ENCODE measurements at places on chromosomes 3 and 15. TPM values are rescaled to one million over a fixed set of nuclear protein-coding genes. Genes with fewer than 3 reads are reported as not detected.

Gene ANKRD63
- not detected for total RNA-seq

Gene DNAJA4
- not detected for total RNA-seq

Gene C15orf39
- 1.2 TPM for total RNA-seq

Gene ZNF80
- not detected for total RNA-seq

DNA sequence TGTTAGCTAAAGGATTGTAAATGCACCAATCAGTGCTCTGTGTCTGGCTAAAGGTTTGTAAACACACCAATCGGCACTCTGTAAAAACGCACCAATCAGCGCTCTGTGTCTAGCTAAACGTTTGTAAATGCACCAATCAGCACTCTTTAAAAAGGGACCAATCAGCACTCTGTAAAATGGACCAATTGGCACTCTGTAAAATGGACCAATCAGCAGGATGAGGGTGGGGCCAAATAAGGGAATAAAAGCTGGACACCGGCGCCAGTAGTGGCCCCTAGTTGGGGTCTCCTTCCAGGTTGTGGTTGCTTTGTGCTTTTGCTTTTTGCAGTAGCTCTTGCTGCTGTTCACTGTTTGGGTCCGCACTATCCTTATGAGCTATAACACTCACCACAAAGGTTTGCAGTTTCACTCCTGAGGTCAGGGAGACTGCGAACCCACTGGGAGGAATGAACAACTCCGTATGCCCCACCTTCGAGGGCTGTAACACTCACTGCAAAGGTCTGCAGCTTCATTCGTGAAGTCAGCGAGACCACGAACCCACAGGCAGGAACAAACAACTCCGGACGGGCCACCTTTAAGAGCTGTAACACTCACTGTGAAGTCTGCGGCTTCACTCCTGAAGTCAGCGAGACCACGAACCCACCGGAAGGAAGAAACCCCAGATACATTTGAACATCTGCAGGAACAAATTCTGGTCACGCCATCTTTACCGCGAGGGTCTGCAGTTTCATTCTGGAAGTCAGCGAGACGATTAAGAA lies 1.1 kb upstream of the SUCLG2 start:
- H3K27me3 ChIP-seq: no peaks in the 10 kb centered on the region
- H3K4me3 ChIP-seq: no peak overlapping the region
- no peaks in the 10 kb centered on the region for H3K36me3 ChIP-seq
- H3K4me1 ChIP-seq: peaks cover 12% of the 10 kb centered on the region

- no peaks in the 10 kb centered on the region for H3K36me3 ChIP-seq
- peaks cover 4% of the 10 kb centered on the region for H3K4me1 ChIP-seq
- H3K4me3 ChIP-seq: no peak within 1 kb of the TSS
- no peak within 1 kb of the TSS for H3K27ac ChIP-seq
- no peaks in the 10 kb centered on the region for H3K27me3 ChIP-seq
These were observed at the start of gene PLA1A for GRCh38 chr3:119597548-119598288. Gene PLA1A, plus strand, starts transcription at chr3:119597885. Its CDS starts 29 bp downstream, at chr3:119597914.

DNA sequence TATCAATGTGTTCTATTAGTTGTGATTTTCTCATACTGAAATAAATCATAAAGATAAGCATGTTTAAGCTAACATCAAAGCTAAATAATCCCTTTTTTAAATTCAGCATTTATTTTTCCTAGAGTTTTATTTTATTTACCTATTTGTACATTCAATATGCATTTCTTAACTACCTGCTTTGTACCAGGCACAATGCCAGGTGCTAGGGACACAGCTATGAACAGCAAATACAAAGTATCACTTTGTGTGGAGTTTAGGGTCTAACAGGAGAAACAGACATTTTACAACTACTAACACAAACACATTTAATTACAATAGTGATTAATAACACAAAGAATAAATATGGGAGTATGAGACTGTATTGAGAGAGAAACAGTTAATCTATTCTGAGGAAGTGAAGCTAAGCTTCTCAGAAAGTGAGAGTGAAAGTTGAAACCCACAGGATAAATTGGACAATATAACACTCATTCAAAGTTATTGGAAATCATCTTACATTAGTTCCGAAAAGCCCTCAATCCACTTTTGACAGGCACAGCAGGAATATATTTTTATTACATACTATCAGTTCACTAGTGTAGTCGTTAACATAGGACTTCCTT lies 159.6 kb downstream of the GBE1 start:
- no peak overlapping the region for H3K27ac ChIP-seq
- no peaks in the 10 kb centered on the region for H3K36me3 ChIP-seq
- no peak overlapping the region for H3K4me3 ChIP-seq
- no peaks in the 10 kb centered on the region for H3K27me3 ChIP-seq
- no peak for DNase-seq

- no peaks in the 10 kb centered on the region for H3K36me3 ChIP-seq
- H3K4me3 ChIP-seq: no peak overlapping the region
- H3K27me3 ChIP-seq: no peaks in the 10 kb centered on the region
- H3K27ac ChIP-seq: no peak overlapping the region
- peaks cover 9% of the 10 kb centered on the region for H3K4me1 ChIP-seq
- DNase-seq: no peak
These were observed 206.1 kb downstream of the TIGIT start for GRCh38 chr3:114499976-114500375.

GRCh38 chr3:123275691-123276090 lies 73.9 kb downstream of the SEC22A start:
- no peaks in the 10 kb centered on the region for H3K36me3 ChIP-seq
- no peaks in the 10 kb centered on the region for H3K4me1 ChIP-seq
- H3K27ac ChIP-seq: no peak overlapping the region

- no peak for DNase-seq
- no peak overlapping the region for H3K4me3 ChIP-seq
- no peaks in the 10 kb centered on the region for H3K27me3 ChIP-seq
- no peaks in the 10 kb centered on the region for H3K36me3 ChIP-seq
- H3K4me1 ChIP-seq: no peaks in the 10 kb centered on the region
- H3K27ac ChIP-seq: no peak overlapping the region
These were observed 92.4 kb downstream of the GPR156 start for GRCh38 chr3:120192579-120192978.

DNA sequence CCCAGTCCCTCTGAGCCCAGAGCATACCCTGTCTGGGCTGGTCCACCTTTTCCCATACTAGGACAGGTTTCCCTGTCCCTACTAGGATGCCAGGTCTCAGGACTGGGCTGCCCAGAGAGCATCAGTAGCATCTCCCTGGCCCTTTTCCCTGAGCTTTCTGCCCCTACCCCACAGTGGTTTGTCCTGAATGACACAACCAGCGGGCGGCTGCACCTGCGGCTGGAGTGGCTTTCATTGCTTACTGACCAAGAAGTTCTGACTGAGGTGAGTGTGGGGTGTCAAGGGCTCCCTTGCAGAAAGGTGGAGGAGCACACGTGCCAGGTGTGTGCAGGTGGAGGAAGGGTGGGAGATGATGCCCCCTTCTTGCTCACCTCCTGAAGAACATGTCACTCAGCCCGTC lies 33.5 kb downstream of the ESYT3 start:
- no peaks in the 10 kb centered on the region for H3K4me1 ChIP-seq
- no peak overlapping the region for H3K27ac ChIP-seq
- no peak for DNase-seq
- no peak overlapping the region for H3K4me3 ChIP-seq

- no peaks in the 10 kb centered on the region for H3K27me3 ChIP-seq
- no peak overlapping the region for H3K4me3 ChIP-seq
- no peak overlapping the region for H3K27ac ChIP-seq
- no peaks in the 10 kb centered on the region for H3K36me3 ChIP-seq
- no peak for DNase-seq
These were observed 968.1 kb downstream of the ROBO1 start for GRCh38 chr3:78799681-78800080.

DNA sequence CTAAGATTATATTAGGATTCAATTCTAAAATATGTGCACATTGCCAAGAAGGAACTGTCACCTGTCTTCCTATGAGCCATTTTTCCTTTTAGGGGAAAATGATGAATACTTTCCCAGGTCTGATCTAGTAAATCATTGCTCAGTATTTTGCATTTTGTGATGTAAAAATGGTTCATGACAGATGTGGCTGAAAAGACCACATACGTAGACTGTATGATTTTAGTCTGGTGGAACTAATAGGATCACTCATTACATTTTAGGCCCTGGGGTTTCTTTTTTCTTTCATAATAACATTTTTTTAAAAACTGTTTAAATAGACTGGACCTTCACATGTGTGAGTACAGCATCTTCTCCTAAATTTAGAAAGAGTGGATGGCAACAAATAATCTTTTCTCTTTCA lies 201.7 kb upstream of the MLF1 start:
- DNase-seq: no peak
- peaks cover 10% of the 10 kb centered on the region for H3K4me1 ChIP-seq
- no peaks in the 10 kb centered on the region for H3K27me3 ChIP-seq
- no peaks in the 10 kb centered on the region for H3K36me3 ChIP-seq

Measured in neural progenitor cell (in vitro differentiated cells).